ENCODE measurements at places on chromosomes 3 and 15.

DNA sequence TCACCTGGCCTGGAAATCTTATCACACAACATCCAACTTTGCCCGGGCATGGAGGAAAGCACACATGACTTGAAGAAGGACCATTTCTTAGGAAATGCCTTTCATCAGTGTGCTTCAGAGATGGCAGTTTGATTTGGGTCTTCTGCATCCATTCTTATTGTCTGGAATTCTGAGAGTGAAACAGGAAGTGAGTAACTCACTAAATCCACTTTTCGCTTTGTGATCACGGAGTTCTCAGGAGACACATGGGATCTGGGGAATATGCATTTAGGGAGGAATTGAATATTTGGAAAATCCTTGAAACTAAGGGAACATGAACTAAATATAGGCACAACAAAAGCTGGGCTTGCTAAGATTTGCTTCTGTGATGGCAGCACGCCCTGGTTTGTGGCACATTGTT lies 212.5 kb upstream of the FEZF2 start:
- no peak for DNase-seq

GRCh38 chr3:118472586-118472985 lies 562.1 kb downstream of the IGSF11 start:
- DNase-seq = no peak

DNA sequence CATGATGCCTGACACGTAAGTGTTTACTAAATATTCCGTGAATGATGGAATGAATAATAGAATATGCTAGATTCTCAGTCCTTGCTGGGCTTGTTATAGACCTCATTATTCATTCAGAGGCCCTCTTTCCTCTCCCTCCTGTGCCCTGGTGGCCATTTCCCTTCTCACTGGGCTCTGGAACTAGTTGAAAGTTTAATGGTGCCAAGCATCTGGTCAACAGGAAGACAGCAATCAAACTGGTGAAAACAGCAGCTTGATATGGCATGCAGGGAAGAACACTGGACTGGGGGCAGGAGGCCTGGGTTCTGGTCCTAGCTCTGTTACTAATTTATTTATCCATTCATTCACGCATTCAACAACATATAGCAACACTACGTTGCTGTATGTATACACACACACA lies 3.7 kb upstream of the APOD start:
- DNase-seq = no peak

GRCh38 chr15:74621546-74621920 lies 5.9 kb downstream of the CLK3 start:
- no peak for DNase-seq

DNA sequence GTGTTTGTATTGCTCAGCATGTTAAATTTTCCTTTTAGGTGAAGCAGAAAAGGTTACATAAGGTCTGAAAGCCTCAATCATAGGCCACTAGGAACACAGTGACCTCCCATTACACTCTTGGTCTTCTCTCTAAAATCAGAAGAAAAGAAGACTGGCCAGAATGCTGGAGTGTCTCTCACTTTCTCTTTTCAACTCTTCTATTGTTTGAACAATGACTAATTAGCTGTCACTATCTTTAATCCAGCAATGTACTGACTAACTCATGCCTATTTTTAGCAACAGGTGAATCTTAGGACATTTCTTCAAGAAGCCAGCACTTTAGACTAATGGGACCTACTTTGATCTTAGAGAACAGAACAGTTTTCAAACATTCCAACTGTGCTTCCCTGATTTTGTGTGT lies 142.8 kb downstream of the TGFBR2 start:
- no peak for DNase-seq

- DNase-seq = no peak
Measured at GRCh38 chr15:77515613-77516012, 94.9 kb downstream of the HMG20A start.

- no peak for DNase-seq
Measured at GRCh38 chr15:93466380-93466779, 377.4 kb upstream of the RGMA start.

DNA sequence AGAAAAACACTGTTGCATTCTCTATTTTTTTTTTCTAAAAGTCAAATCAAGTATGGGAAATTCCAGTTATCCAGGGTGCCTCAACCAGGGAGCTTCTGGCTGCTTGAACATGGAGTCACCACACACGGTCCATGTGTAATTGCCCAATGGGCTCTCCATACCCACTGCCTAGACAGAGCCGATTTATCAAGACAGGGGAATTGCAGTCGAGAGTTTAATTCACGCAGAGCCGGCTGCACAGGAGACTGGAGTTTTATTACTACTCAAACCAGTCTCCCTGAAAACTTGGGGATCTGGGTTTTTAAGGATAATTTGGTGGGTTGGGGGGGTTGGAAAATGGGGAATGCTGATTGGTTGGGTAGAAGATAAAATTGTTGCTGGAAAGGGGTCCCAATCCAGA lies 149.8 kb downstream of the TJP1 start:
- no peak for DNase-seq

GRCh38 chr3:32009101-32009500 lies 27.6 kb downstream of the ZNF860 start:
- DNase-seq = no peak

DNA sequence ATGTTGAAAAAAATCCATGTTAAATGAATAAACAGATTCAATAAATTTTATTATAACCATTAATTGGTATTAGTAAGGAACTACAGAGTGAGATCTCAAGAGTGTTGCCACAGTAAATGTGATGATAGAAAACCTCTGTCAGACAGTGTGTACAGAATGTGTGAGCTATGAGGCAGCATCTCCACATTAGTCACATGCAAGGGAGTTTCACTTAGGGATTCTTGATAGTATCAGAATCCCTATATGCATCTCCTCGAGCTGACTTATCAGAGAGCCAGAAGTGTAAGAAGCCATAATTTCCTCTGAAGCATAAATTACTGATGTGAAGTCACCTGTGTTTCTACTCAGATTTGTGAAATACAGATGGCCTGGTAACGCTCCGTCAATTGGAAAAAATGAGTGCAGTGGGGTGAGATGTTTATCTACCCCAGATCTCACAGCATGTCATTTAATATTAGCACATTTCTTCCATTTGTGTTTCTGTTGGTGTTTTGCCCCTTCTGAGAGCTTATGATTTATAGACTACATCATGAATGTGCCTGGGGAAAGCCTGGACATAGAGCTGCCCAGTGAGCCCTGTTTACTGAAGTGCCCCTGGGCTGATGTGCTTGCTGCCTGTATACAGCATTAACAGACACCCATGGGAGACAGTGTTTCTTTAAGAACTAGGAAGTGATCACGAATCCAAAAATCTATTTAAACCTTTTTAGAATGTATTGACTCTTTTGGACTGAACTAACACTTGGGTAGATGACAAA lies 262.4 kb downstream of the CPNE4 start:
- no peak for DNase-seq

- DNase-seq = no peak
Measured at GRCh38 chr3:47413751-47414150, 32.9 kb downstream of the PTPN23 start.

DNA sequence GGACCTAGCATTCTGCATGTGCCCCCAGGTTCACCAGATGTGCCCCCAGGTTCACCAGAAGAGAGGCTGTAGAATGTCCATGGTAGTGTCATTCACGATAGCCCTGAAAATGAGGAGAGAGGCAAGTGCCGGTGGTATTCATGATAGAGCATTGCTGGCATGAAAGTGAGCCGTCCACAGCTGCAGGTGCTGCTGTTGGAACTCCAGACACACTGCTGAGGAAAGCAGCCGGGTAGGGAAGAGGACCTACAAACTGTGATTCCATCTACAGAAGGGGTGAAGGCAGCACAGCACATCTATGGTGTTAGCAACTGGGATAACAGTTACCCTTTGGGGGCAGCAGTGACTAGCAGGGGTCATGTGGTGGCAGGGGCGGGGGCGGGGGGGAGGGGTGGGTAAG lies 125.0 kb upstream of the PLXNA1 start:
- no peak for DNase-seq

DNA sequence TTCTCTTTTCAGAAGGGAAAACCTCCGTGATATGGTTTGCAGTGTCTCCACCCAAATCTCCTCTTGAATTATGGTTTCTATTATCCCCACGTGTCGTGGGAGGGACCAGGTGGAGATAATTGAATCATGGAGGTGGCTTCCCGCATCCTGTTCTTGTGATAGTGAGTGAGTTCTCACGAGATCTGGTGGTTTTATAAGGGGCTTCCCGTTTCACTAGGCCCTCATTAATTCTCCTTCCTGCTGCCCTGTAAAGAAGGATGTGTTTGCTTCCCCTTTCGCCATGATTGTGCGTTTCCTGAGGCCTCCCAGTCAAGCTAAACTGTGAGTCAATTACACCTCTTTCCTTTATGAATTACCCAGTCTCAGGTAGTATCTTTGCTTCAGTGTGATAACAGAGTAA lies 692.7 kb upstream of the GRM7 start:
- DNase-seq = no peak

DNA sequence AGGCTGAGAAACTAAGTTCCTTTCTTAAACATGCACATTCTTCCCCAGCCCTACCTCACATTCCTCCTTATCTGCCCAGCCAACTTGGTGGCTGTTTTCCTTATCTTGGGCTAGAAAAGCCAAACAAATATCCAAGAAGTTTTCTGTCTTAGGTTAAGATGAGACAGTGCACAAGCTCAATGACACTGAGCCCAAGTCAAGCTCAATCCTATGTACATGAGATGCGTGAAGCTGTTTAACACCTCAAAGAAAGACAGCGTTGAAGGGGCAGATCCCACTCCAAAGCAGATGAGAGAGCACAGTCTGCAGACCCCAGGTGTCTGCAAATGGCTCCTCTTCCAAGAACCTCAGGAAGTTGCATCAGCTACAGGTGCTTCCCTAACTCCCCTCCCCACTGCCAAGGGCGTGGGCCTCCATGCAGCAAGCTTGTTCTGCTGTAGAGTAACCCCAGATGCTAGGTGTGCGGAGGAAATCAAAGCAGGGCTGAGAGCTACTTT lies 16.6 kb downstream of the LRRC2 start:
- DNase-seq = no peak

- DNase-seq = no peak
Measured at GRCh38 chr3:197298945-197299854, 788 bp upstream of the DLG1 start.

- no peak for DNase-seq
Measured at GRCh38 chr15:98855067-98855814, 152.4 kb downstream of the PGPEP1L start.

DNA sequence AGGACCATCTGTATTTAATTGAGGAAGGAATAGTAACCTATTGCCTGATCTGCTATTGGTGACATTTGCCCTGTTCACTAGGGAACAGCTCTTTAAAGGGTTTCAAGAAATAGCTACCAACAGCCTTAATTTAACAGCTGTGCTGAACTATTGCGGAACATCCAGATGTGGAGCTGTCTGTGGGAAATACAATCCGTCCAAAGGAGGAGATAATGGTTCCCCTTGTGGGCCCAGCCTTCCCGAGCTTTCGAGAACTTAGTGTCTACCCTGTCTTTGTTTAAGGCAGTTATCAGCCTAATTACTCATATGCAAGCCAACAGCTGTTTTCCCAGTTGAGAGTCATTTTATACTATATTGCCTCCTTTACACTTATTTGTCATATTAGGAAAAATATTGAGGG lies 398.6 kb downstream of the WDR72 start:
- DNase-seq = no peak

DNA sequence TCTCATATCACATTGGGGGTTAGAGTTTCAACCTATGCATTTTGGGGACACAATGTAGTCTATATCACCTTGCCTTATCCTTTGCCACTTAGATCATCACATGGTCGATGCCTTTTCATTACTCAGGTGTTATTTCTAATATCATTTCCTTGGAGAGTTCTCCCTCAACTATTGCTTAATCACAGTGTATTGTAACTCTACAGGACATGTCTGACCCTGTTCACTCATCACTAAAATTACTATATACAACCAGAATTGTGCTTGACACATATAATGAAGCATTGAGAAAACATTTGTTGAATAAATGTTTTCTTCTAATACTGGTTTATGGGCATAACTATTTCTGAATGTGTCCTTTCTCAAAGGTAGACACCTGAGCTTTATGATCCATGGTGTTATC lies 207.4 kb downstream of the EPHA6 start:
- no peak for DNase-seq

Measured in HFF-Myc (cell line).